ENCODE measurements at places on chromosomes 13 and 19.

DNA sequence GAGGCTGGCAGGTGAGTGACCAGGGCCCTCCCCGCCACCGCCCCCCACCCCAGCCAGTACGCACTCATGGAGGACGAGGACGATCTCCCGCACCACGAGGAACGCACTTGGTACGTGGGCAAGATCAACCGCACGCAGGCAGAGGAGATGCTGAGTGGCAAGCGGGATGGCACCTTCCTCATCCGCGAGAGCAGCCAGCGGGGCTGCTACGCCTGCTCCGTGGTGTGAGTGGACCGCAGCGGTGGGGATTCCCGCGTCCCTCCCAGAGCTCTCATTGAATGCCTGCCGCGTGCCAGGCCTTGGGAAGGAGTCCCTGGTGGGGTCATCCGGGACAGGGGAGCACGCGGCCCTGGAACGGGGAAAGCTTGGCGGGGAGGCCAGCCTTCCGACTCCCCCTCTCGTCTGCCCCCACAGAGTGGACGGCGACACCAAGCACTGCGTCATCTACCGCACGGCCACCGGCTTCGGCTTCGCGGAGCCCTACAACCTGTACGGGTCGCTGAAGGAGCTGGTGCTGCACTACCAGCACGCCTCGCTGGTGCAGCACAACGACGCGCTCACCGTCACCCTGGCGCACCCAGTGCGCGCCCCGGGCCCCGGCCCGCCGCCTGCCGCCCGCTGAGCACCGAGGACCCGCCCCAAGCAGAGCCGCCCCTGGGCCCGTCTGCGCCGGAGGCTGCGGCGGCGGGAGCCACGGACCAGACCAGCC lies 4.8 kb upstream of the IFI30 start:
- no peak for DNase-seq

- DNase-seq: no peak
Measured at GRCh38 chr13:101425623-101426022, 9.3 kb upstream of the NALCN start.

DNA sequence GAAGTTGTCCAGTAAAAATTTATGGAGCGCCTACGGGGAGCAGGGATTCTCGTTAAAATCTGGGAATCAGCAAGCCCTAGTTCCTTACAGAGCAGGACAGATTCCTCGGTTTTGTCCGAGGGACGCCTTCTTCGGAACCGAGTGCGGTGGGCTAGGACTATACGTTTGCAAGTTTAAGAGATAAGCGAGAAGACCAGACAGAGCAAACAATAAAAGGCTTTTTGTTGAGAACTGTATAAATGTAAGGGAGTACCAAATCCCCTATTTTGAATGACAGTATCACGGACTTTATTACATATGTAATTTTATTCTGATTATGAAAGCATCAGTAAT lies 971 bp upstream of the ANKRD10 start:
- no peak for DNase-seq

- DNase-seq: no peak
Measured at GRCh38 chr19:43754253-43754502, 584 bp downstream of the SMG9 start.
